Glomerular endothelial cell (primary cell): ENCODE measurements at places on chromosomes 6 and 20. TPM values are rescaled to one million over a fixed set of nuclear protein-coding genes. Genes with fewer than 3 reads are reported as not detected.

PTCRA gene
- total RNA-seq: not detected in 2 replicates

- no peak for DNase-seq
These were observed 122.1 kb upstream of the MLN start for GRCh38 chr6:33925936-33926335.

PRND gene
- total RNA-seq: 3.7 and 67.7 TPM in 2 replicates

DNA sequence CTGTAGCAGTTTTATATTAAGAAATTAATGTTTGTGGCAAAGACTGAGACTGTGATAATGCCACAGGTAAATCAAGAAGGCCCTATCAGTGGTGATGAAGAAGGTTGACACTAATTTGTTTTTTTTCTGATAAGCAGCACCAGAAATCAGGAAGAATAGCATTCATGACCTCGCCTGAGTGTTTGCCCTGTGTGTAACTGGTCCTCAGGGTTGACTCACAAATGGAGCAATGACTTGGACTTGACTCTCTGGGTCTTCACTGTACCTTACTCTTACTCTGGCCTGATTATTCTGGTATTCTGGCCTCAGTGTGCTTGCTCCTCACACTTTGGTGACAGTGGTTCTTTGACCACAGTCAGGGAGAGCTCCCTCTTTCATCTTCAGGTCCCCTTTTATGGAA lies 243.9 kb downstream of the HAO1 start:
- DNase-seq: no peak

DNA sequence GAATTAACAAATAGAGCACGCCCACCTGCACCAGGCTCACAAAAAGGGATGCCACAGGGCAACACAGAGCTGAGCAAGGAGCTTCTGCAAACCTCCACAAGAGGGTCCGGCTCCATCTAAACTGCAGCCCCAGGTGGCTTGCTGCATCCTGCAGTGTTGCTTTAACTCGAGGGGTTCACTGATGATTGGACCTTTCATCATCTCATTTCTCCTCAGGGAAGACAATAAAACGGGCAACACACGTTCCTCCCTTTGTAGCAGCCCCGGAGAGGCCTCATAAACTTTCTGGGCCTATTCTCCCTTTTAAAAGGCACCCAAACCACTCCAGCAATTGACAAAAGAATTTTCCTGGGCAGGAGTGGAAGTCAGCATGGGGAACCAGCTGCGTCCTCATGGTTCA lies 161.5 kb upstream of the CDH4 start:
- DNase-seq: no peak

DNA sequence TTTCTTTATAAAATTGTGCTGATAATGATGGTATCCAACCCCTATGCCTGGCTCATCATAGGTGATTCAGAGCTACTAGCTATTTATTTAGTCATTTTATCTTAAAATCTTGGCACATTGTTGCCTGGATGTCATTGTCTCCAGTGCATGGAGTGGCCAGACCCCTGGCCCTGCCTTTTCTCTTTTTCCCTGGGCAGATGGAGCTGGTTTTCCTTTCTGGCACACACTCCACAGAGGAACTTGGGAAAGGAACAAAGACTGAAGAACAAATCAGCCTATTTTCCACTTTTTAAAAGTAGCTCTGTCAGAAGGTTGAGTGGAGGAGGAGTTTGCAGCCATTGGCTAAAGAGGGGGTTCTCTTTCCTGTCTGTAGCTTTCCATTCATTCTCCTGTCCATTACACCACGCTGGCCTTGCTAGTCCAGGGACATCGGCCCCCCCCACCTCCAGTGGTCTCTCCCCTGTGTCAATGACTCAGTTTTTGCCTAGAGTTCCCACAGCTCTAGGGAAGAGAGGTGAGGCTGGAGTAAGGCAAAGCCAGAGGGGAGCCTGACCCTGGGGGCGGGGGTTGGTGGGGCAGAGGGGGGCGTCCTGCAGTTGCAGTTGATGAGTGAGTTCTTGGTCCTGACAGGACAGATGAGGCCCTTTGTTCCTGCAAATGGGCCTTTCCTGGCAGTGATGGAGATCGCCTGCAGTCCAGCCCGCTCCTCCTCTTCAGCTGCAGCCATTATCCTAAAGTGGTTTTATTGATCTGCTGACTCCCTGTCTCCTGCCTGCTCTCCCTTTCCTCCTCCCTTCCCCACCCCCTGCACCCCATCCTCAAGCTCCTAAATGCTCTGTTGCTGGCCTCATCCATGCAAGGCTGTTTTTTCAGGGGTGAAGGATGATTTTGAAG lies 774.5 kb downstream of the DHX35 start:
- DNase-seq: no peak

DNA sequence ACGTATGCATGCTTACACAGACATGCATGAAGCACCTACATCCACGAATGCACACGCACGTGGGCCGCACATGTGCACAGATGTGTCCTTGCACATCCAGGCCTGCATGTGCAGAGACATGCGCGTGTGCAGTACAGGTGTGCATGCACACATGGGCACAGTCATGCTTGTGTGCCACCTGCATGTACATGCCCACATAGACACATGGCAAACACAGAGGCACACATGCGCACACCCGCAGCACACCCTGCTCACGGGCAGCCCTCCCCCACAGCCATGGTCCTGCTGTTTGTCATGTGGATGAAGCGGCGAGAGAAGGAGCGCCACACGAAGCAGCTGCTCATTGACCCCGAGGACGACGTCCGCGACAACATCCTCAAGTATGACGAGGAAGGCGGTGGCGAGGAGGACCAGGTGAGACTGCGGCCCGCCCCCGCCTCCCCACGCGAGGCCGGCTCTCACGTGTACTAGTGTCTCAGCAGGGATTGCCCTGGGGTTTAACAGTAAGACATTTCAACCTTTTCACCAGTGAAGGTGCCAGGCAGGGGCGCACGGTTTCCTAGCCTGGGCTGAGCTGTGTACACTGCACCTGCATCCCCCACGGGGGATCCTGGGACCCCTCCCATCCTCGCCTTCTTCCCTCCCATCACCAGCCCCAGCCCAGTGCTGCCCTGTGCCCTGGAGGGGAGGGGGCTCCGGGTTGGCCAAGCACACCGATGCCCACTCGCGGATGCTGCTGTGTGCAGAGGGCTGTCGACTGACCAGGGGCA lies 132.8 kb downstream of the TAF4 start:
- no peak for DNase-seq

DNA sequence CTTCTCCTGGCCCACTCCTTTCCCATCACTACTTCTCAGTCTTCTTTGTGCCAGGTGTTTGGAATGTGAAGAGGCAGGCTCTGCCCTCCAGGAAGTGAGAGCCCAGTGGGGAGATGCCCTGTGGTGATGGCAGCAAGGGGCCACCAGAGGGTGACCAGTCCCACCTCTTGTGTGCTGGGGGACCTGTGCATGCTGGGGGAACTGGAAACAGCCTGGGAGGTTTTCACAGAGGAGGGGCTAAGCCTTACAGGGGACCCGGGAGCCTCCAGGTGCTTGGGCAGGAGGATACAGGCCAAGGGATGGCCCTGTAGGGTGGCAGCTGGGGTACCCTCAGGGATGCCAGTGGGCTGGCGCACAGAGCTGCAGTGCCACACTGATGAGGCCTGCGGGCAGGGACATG lies 72.3 kb downstream of the RAMACL start:
- no peak for DNase-seq

- DNase-seq: no peak
These were observed 96.3 kb upstream of the NEDD9 start for GRCh38 chr6:11328613-11329247.

DNA sequence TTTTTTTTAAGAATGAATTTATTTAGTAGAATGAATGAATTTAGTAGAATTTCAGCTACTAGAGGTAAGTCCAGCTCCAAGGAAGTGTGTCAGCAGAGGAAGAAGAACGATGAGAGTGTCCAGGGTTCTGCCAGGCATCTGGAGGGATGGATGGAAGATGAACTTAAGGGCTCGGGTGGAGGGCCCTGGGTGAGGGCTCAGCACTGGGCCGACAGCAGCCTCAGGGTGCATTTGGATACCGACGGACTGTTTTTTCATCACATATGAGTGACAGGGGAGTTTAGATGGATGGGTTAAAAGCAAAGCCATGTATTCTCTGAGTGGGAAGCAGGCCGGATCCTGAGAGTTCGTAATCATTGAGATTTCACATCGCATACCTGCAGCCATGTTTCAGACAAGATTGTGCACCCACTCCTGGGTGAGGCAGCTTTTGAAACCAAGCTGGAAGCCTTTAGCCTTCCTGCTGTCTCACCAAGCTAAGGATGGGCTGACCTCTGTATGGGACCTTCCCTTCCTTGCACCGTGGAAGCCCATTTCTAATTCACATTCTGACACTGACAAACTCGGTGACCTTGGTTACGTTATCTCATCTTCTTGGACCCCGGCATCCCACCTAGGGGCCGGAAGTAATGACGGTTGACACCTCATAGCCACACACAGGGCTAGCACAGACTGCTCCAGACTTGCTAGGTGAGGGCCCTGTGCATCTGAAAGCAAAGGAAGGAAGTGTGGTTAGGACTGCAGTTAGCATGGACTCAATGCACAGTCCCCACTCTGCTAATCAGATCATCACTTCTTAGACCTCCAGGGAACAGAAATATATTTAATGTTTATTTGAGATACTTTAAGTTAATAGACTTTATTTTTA lies 228.5 kb downstream of the SLC24A3 start:
- DNase-seq: no peak

- no peak for DNase-seq
These were observed 55.1 kb downstream of the CHD6 start for GRCh38 chr20:41563087-41563486.

DNA sequence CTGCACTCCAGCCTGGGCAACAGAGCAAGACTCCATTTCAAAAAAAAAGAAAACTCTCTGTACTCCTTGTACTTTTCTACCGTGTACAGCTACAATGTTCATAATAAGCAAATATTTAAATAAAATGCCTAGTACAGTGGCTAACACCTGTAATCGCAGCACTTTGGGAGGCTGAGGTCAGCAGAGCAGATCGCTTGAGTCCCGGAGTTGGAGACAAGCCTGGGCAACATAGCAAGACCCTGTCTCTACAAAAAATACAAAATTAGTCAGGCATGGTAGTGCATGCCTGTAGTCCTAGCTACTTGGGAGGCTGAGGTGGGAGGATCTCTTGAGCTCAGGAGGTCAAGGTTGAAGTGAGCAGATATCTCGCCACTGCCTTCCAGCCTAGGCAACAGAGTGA lies 5.7 kb downstream of the NAPB start:
- no peak for DNase-seq

DNA sequence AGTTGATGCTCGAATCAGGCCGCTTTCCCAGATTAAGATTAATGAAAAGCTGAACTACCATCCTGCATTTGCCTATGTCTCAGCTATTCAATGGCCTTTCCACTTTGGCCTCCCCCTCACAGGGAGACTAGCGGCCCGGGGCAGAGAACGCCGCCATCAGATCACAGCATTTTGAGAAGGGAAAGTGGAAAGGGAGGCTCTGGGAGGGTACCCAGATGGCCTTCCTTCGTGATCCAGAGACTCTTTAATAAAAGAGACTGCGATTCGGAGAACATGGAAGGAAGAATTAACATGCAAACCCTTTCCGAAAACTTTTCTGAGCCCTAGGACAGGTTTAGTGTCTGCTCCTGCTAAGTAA lies 533 bp downstream of the MRPS18A start:
- DNase-seq: no peak
